Substantia nigra (tissue), 51 donors: ENCODE measurements at places on chromosomes 6 and 20.

- DNase-seq, result no peak
Measured at GRCh38 chr6:29610540-29610939, 22.4 kb downstream of the GABBR1 start.

DNA sequence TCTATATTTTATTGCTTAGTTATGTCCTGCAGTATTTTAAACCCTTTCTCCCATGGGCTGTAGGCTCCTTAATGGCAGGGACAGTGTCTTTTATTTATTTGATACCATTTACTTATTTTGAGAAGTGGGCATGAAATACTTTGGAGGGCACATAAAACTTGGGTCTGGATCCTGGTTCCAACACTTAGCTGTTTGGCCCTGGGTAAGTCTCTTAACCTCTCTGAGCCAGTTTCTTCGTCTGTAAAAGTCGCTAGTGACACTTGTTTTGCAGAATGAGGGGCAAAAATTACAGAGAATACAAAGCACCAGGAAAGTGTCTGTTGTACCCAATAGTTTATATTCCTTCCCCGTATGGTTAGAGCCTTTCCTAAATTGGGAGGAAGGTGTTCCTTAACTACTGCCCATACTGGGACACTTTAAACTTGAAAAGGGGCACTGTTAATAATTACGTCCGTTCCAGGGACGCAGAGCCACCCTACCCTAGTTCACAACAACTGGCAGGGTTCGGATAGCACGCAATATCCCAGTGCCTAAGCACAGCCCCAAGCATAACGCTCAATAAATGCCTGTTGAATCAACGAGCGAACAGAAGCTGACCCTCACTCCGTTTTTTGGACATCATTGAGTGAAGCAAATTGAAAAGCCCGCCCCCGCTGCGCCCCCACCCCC lies 6.0 kb upstream of the ARMC12 start:
- DNase-seq, result no peak

DNA sequence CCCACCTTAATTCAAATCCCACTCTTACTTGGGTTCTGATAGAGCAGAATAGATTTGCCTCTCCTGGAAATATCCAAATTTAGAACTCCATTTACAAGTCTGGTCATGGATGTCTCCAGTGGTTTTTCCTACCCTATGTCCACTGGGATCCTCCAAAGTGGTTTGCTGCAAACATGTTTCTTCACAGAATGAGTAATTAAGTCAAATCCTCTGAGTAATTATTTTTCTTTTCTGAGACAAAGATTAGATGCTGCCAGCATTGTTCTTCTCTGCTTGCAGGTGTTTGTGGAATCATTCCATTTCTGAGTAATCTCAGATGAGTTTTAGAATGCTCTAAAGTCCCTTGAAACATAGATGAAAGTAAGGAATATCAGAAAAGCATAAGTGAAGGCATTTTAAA lies 21.9 kb downstream of the DTD1 start:
- DNase-seq, result no peak

GRCh38 chr6:132005178-132005577 lies 54.0 kb upstream of the CCN2 start:
- DNase-seq, result no peak

GRCh38 chr6:168118935-168119334 lies 39.9 kb upstream of the FRMD1 start:
- DNase-seq, result no peak

DNA sequence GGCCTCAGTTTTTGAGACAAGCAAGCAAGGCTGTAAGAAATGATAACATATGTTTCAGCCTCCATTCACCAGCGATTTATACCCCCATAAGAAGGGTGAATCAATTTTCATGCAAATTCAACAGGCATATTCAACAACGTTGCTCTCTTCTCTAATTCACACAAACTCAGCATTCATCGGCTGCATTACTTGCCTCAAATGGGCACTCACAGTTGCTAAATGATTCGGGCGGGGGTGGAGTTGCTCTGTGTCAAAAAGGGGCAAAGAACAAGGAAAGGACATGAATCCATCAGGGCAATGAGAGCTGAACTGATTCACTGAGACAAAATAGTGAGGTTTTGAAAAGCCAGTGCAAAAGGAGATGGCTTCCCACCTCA lies 9.0 kb downstream of the MOXD1 start:
- DNase-seq, result no peak

- DNase-seq, result no peak
Measured at GRCh38 chr6:137903933-137904821, 37.1 kb downstream of the TNFAIP3 start.

DNA sequence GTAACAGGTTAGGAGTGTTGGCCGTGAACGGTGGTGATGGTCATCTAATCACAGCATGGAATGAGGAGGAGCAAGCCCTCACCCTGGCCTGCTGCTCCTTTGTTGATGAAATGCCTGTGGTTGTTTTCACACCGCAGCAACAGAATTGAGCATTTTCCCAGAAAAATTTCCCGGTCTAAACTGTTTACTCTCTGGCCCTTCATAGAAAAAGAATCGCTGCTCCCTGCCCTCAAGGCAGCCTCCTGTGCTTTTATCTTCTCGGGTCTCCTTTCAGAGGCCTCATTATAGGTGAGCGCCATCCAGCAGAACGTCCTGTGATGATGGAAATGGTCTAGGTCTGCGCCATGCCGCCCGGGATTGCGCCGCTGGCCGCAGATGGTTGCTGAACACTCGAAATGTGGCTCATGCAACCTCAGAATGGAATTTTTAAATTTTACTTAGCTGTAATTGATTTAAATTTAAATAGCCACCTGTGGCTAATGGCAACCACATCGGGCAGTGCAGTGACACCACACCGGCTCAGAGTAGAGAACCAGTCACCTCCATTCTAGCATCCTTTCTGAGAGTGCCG lies 30.2 kb downstream of the PHACTR3 start:
- no peak for DNase-seq

GRCh38 chr6:139676718-139677117 lies 302.3 kb upstream of the CITED2 start:
- DNase-seq, result no peak

DNA sequence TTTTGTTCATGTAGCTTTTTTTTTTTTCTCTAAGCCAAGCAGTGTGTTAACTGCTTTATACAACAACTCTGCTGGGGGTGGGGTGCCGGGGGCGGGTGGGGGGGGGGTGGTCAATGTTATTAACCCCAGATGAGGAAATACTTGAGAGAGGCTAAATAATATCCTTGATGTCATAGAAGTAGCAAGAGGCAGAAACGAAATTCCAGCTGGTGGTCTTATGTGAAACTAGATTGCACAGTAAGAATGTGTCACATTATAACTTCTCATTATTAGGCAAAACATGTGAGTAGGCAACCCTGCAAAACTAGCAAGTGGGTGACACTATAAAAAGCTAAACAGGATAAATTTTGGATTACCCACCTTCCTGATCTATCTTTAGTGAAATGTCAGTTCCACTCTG lies 12.8 kb downstream of the MYLK4 start:
- DNase-seq, result no peak

- no peak for DNase-seq
Measured at GRCh38 chr20:57957411-57958049, 247.7 kb upstream of the PMEPA1 start.

DNA sequence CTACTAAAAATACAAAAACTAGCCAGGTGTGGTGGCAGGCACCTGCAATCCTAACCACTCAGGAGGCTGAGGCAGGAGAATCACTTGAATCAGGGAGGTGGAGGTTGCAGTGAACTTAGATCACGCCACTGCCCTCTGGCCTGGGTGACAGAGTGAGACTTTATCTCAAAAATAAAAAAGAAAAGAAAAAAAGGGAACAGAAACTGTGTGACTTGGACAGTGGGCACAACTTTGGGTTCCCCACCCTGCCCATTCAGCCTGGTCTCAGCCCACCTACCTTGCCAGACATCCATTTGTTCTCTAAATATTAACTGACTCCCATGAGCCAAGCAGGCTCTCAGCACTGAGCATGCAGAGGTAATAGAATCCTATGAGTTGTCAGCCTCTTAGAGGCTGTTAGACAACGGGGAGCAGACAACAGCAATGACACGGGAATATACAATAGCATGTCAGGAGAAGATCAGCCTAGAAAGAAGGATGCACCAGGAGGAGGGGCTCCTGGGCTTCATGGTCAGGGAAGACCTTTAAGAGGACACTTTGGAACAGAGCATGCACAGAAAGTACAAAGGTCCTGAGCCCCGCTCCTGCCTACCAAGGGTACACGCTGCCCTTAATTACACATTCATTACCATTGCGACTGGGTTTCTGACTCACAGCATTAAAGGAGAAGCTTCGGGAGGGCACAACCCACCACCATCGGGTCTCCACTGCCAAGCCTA lies 20.0 kb downstream of the FAM209B start:
- DNase-seq, result no peak

DNA sequence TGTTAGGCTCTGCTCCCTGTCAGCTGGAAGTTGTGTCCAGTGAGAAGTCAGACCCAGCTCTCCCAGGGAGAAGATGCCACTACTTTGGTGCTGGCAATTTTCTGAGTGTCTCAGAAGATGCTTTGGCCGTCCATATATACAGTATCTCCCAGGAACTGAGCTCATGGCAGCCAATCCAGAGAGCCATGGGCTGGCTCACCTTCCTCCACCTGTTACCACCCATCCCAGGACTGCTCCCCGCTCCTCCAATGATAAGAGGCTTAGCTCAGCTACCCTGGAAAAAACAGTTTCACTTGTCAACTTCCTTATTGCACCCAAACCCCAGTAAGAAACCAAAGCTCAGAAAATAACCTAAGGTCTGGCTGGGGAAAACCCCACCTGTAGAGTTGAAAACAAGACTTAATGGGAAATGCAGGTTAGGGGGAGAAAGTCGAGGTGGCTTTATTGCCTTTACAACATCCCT lies at the start of gene BNIP5:
BNIP5 (minus strand) TSS at position 110 of the 463 bp plus-strand sequence. CDS start 6,198 bp downstream, outside the sequence.
- DNase-seq, result no peak

DNA sequence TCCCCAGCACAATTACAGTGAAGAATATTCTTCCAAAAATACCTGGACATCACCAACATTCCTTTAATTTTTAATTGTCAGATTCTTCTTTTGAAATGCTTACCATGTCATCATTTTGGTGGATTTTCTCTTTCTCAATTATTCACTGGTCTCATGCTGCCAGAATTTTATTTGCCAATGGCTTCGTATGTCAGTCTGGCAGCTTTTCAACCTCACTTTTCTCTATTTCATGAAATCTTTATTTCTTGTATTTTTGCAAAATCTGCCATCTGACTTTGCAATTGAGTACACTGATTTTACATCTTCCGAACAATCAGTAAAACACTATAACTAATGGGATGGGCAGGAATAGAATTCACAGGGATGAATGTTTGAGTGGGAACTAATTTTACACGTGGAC lies 84.1 kb downstream of the BTBD9 start:
- no peak for DNase-seq

GRCh38 chr6:65199683-65200082 lies 507.3 kb downstream of the EYS start:
- DNase-seq, result no peak

DNA sequence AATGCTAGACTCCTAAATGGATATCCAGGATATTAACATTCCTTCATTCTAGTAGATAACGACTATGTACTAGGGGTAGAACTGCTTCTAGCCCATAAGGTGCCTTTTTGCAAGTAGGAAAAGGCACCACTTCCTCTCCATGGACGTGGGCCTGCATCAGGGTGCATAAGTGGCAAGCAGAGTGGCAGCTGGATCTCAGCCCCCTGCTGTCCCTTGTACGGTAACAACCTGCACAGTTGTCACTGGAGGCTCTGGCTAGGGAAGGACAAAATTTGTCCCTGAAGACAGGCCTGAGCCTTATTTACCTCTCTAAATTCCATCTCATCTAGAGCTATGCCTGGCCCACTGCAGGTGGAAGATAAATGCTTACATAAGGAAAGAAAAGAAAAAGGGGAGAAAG lies 42.5 kb upstream of the SAYSD1 start:
- no peak for DNase-seq

DNA sequence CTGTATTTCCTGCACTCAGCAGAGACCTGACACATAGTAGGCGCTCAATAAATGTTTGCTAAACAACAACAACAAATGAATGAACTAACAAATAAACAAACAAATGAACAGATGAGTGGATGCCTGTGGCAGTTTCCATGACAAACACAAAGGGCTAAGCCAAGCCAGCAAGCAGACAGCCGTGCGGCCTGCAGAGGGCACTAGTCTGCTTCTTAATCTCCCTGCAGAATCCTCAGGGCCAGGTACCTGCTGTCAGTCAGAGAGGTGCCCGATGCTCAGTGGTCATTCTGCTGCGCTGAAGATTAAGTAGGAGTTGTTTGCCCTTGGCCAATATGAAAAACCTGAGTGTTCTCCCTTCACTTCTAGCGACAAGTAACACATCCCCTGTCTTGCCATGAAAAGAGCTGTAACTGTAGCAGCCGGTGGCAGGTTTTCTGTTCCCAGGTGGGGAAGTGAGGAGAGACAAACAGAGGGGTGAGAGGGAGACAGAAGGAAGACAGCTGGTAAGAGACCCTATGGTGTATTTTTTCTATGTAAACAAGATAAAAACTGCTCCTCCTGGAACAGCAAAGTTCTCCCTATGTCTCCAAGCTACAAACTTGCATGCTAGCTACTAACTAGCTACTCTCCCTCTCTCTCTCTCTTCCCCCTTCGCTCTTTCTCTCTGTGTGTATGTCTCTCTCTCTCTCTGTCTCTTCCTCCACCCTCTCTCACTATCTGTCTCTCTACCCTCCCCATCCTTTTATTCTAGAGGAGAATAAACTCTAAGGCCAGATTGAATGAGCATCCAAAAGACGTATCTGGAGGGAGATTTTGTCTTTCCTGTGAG lies at the start of gene MC3R:
MC3R (plus strand) TSS at position 779 of the 829 bp plus-strand sequence. CDS start 112 bp downstream, outside the sequence.
- DNase-seq, result peak; percentile 18

DNA sequence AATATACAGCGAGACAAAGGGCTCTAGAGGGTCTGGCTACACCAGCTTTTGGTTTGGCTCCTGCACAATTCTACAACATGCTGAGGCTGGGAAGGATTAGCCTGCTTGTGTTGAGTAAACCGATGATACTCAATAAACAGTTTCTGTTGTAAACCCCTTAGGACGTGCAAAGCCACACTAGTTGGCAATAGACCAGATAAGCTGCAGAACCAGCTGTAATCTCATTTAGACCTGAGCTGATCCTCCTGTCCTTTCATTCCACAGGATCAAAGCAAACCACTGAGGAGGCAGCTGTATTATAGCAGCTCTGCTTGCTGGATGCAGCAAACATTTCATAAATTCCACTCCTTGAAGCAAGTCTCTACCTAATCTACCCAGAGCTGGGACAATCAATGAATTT lies 79.7 kb downstream of the MMS22L start:
- no peak for DNase-seq

- DNase-seq, result no peak
Measured at GRCh38 chr6:124524491-124525200, 437.6 kb upstream of the RNF217 start.

DNA sequence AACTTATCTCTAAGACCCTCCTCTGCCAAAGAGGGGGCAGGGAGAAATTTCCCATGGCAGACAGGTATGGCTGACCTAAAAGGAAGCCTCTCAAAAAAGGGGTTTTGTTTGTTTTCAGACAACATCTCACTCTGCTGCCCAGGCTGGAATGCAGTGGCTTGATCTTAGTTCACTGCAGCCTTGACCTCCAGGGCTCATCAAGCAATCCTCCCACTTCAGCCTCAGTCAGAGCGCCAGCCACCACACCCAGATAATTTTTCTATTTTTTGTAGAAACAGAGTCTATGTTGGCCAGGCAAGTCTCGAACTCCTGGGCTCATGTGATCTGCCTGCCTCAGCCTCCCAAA lies 3.8 kb downstream of the EZR start:
- DNase-seq, result no peak

GRCh38 chr6:18406955-18407749 lies 20.0 kb downstream of the RNF144B start:
- no peak for DNase-seq

- DNase-seq, result no peak
Measured at GRCh38 chr6:18185624-18186023, 30.4 kb downstream of the KDM1B start.

GRCh38 chr6:141282263-141282662 lies 850.5 kb upstream of the GJE1 start:
- DNase-seq, result no peak

GRCh38 chr6:37218511-37218910 lies 39.1 kb upstream of the TBC1D22B start:
- no peak for DNase-seq
